ENCODE measurements at places on chromosomes 7 and 10. TPM values are rescaled to one million over a fixed set of nuclear protein-coding genes. Genes with fewer than 3 reads are reported as not detected.

- peak; percentile 6 for DNase-seq
Observed at GRCh38 chr10:92799568-92799967, 48.8 kb upstream of the EXOC6 start.

DNA sequence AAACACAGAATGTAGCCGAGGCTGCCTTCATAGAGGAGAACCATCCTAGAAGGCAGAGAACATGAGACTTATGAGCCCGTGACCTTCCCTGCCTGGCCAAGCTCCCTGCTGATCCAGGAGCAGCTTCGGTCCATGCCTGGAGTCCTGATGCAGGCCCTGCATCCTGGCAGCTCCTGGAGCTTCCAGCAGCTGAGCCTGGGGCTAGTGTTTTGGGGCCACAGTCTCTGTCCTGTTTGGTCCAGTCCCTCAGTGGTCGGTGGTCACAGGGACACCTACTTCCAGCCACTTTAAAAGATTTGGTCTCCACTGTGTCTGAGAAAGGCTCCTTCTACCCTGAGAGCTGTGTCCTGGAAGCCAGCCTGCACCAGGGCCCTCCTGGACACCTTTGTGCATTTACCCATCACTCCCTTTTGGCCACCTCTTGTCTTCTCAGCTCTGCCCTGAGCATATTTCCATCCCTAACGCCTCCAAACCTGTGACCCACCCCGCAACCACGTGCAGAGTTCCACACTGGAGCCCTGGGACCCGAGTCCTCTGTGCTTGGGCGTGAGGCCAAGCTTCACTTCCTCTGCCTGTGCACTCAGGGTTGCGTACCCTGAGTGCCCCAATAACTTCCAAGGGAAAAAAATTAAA lies 315.2 kb upstream of the ZNF32 start:
- no peak for DNase-seq

- no peak for DNase-seq
Observed at GRCh38 chr7:98827258-98827657, 42.6 kb downstream of the TMEM130 start.

- no peak for DNase-seq
Observed at GRCh38 chr10:47037654-47038425, 126.6 kb downstream of the PTPN20 start.

DNA sequence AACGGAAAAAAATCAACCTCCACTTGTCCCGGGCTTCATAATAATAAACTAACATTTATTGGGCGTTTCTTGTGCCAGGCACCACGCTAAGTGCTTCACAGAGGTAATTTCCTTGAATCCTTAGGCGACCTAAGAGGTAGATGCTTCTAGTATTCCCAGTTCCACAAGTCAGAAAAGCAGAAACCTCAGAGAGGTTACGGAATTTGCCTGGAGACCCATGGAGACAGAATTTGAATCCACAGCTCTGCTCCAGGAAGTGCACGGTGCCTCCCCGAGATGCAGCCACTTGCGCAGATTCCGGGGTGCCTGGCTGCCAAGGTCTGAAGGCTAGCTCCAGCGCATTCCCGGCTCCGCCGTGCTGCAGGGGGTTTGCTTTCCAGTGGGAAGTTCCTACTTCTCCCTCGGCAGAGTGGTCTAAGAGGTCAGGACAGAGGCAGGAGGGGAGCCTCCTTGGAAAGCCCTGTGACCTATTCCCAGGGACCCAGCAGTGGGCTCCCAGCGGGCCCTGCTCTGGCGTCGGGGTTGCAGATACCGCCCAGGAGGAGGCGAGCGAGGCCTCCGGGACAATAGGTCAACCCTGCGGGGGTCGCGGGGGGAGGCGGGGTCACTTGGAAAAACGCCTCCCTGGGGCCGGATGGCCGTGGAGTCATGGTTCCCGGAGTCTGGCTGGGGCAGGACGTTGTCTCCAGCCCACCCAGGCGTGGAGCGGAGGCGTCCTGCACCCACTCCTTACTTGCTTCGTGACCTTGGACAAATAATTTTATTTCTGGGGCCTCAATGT lies 10.1 kb upstream of the NKX2-3 start:
- DNase-seq, result no peak

- no peak for DNase-seq
Observed at GRCh38 chr7:83941300-83941699, 253.3 kb downstream of the SEMA3A start.

DNA sequence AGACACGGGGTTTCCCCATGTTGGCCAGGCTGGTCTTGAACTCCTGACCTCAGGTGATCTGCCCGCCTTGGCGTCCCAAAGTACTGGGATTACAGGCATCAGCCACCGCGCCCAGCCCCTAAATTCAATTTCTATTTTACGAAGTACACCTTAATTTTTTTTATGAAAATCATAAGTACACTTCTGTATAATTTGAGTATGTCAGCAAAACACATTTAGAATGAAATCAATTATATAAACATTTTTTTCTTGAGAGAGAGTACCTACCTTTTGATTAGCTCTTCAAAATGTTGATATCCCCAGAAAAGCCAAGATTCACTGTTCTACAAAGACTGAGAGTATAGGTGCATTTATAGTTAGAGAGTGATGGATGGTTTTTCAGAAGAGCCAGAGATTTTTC lies 20.5 kb upstream of the ITGA8 start:
- no peak for DNase-seq

DNA sequence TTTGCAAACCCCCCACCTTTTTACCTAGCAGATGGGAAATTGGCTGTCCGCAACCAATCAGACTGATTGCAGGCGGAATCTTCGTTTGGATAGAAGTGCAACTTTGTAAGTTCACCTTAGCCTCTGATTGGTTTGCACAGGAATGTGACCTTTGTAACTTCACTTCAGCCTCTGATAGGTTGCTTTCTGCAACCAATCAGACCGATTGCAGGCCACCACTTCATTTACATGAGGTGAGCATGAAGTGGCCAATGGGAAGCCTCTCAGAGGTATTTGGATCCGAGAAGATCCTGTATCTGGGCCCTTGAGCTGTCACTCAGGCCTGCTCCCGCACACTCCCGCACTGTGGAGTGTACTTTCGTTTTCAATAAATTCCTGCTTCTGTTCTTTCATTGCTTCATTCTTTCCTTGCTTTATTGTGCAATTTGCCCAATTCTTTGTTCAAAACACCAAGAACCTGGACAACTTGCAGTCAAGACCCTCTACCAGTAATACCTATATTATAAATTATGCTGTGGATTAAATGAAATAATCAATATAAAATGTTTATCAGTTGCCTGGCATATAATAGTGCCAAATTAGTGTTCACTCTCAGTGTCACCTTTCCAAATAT lies 491.4 kb downstream of the PLXNA4 start:
- DNase-seq, result peak; percentile 21

GRCh38 chr10:71531485-71532446 lies 135.0 kb downstream of the CDH23 start:
- DNase-seq, result no peak

GRCh38 chr10:129280908-129281586 lies 186.0 kb upstream of the MGMT start:
- no peak for DNase-seq

GRCh38 chr7:1990001-1990670 lies 242.6 kb downstream of the MAD1L1 start:
- DNase-seq, result peak; percentile 18

DNA sequence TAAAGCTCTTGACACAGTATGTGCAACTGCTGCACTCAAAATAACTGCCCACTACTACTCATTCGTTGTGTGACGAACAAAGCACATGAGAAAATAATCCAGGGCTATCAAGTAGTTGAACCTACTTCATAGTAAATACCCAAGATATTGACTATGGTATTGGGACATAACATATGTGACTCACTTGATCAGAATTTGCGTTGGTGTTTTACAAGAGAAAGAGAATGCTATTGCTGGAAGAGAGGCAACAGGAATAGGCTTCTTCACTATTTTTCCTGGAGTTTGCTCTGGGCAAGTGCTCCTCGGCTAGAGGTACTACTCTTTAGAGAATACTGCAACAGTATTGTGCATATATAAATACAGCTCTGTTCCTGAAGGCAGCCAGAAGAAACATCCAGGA lies 2.5 kb downstream of the DGKB start:
- no peak for DNase-seq

The PTN gene
- total RNA-seq, result 25.1 TPM

The ELN gene
- total RNA-seq, result 0.64 TPM

The CPVL gene
- not detected for total RNA-seq

The ABCC2 gene
- 0.32 TPM for total RNA-seq

The BAIAP2L1 gene
- total RNA-seq, result 9.1 TPM

The STK32C gene
- total RNA-seq, result 8.6 TPM

The C7orf57 gene
- under 0.01 TPM for total RNA-seq

The RHOBTB1 gene
- total RNA-seq, result 42.2 TPM

The ZNF736 gene
- total RNA-seq, result 7.4 TPM
